ENCODE measurements at places on chromosomes 7 and 10.

DNA sequence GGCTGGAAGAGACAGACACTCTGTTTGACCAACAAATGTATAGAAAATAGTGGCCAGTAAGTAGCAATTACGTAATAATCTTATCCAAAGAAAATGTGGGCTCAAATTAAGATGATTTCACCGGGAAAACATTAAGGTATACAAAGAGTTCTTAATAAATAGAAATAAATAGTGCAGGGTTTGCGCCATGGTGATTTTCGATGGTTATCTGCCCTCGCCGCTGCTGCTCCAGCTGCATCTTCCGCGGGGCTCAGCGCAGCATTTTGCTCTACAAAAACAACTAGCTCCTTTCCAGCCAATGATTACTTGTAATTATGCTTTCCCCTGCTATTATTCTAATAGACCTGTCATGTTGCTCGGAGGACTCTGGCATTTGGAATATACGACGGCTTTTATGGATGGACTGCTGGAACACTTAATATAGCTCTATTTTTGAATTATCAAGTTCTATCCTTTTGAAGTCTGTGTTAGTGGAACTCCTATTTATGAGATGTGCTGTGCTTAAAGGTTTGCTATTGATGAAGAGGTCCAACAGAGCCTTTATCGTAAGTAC, 103.8 kb downstream of the BUB3 start:
- DNase-seq: no peak

- DNase-seq: no peak
Measured at GRCh38 chr7:151585744-151586393, 66.2 kb upstream of the RHEB start.

DNA sequence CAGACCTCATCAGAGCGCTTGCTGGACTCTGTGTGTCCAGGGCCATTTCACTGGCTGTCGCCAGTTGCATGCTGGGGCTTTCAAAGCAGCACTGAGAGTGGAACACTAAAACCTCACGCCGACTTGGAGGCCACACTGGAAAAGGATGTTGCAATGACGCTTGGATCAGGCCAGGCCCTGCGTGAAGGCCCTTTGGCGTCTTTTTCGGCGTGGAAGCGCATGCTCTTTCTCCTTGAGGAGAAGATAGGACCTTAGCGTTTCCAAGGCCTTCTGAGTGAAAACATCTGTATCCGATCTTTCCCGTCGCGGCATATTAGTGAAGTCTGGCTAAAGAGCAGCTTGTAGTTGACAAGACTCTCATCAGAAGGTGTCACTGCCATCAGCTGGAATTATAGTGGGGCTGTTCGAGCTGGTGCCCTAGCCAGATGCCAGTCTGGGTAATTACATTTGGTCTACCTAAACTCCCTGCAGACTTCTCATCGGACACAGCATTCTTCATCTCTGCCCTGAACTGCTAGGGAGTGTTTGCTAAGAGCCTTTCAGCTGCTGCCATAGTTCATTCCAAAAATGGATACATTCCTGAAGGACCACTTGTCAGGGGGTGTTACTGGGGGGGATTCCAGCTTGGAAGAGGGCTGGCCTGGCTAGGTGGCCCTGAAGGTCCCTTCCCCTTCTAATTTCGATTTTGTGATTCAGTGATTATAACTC, 167.7 kb upstream of the TCF7L2 start:
- DNase-seq: no peak

DNA sequence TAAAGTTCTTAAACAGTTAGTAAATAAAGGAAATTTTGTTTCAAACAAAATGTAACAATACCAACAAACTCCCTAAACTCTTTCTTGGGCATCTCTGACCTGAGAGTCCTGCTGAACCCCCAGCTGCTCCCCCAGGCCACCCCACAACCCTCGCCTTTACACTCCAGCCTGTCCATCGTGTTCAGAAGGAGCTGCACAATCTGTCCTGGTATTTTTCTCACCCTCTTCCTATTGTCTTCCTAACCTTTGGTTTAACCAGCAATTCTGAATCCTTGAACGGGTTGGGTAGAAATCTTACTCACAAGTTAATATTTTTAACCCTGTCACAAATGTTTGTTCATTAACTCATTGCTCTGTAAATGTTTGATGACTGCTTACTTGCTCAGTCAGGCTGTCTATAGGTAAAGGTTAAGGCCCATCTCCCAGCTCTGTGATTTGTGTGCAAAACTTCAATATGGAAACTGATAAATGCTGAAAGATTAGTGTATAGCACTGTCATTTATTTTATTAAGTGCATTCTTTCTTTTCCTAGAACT, 16.8 kb downstream of the SFRP4 start:
- DNase-seq: no peak

GRCh38 chr10:124637091-124637700, 107.0 kb downstream of the FAM53B start:
- no peak for DNase-seq

Measured in omental fat pad (tissue), 4 donors.